IPS DF 6.9 (cell line): ENCODE measurements at places on chromosomes 13 and 19.
A peak's percentile ranks its signal among the peaks of the same experiment; 100 is the strongest.

DNA sequence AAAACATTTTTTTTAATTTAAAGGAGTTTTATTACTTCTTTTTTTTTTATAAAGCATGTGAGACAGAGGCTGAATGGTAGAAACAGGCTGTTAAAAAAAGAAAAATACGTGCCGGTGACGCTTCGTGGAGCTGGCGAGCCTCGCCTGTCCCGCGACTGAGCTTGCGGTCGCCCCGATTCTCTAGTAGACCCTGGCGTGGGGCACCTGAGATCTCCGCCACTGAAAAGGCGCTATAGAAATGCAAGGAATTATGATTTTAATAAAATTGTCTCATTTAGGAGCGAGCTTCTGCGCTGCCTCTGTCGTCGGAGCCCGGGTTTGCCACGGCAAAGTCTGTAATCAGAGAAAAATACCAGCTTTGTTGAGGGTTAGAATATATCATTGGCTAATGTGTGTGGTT is 18.4 kb downstream of the NFIX start:
- peaks cover 96% of the 10 kb centered on the region for H3K27me3 ChIP-seq
- H3K36me3 ChIP-seq, result no peaks in the 10 kb centered on the region; the same call in 1 of the 2 replicates

DNA sequence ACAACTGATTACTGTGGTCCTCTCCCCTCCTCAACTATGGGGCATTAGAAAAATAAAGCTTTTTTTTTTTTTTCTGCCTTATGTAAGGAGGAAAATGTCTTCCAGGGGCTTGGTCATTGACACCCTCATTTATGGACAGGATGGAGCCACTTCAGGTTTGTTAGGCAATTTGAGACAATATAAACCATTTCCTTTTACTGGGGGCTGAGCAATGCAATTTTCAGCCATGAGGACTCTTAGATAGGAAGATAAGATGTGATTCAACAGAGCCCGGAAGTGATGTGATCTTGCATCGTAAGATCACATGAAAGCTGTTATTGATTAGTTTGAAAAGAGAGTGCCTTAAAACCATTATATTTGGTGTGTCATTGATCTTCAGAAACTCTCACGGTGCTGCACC is 210.8 kb downstream of the OXGR1 start:
- no peaks in the 10 kb centered on the region for H3K4me1 ChIP-seq
- H3K27me3 ChIP-seq, result no peaks in the 10 kb centered on the region
- H3K27ac ChIP-seq, result no peak overlapping the region
- H3K36me3 ChIP-seq, result no peaks in the 10 kb centered on the region
- DNase-seq, result no peak

GRCh38 chr13:47798906-47799305 is 202.2 kb downstream of the SUCLA2 start:
- H3K27me3 ChIP-seq, result no peaks in the 10 kb centered on the region
- DNase-seq, result no peak
- no peak overlapping the region for H3K4me3 ChIP-seq
- H3K36me3 ChIP-seq, result no peaks in the 10 kb centered on the region

DNA sequence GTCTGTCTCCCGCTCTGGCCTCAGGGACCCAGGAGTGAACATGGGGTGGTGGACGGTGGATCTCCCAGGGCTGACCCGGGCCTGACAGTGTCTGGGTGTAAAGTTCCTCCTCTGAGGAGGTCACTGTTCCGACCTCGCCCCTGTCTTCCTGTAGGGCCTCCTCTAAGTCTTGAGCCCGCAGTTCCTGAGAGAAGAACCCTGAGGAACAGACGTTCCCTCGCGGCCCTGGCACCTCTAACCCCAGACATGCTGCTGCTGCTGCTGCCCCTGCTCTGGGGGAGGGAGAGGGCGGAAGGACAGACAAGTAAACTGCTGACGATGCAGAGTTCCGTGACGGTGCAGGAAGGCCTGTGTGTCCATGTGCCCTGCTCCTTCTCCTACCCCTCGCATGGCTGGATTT is at the start of gene SIGLEC9:
TSS of gene SIGLEC9 (plus strand) at position 178 of the 400 bp plus-strand sequence. CDS start at position 247, 69 bp downstream.
- no peak for DNase-seq
- no peak within 1 kb of the TSS for H3K27ac ChIP-seq
- no peaks in the 10 kb centered on the region for H3K27me3 ChIP-seq
- no peaks in the 10 kb centered on the region for H3K4me1 ChIP-seq
- H3K4me3 ChIP-seq, result no peak within 1 kb of the TSS
- no peaks in the 10 kb centered on the region for H3K36me3 ChIP-seq

- no peak overlapping the region for H3K27ac ChIP-seq
- no peak overlapping the region for H3K4me3 ChIP-seq
- H3K36me3 ChIP-seq, result no peaks in the 10 kb centered on the region
- no peak for DNase-seq
Observed at GRCh38 chr13:34623331-34623730, 318.7 kb upstream of the NBEA start.

- no peak overlapping the region for H3K27ac ChIP-seq
- no peaks in the 10 kb centered on the region; the same call in 1 of the 2 replicates for H3K4me1 ChIP-seq
- H3K27me3 ChIP-seq, result no peaks in the 10 kb centered on the region
- no peak overlapping the region for H3K4me3 ChIP-seq
- H3K36me3 ChIP-seq, result peaks cover 3% of the 10 kb centered on the region; the same call in 1 of the 2 replicates
Observed at GRCh38 chr13:28329395-28330158, 165.4 kb downstream of the FLT1 start.

DNA sequence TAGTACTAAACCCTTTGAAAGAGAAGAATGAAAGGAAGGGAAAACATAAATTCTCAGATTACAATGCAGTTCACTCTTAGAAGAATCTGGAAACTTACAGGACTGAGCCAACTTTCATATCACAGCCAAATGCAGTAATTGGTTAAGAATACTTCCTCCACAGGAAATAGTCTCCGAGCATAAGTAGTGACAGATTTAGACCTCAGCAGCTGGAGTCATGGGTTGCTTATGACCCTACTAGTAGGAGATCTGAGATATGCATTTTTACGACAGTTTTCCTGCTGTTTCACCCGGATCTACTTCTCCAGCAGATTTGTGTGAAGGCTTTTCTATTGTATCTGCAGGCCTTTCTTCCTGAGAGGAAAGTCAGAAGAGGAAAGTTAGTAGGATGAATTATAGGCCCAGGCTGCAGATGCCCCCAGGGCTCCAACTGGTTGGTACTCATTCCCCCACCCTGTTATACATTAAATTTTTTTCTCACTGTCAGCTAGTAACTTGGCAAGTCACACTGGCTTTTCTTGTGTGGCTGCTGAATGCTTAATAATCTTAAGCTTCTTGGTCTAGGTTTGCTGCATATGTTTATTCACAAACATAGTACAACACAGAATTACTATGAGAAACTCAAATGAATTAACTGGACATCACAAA is 1241.5 kb upstream of the MIR17HG start:
- no peaks in the 10 kb centered on the region; the same call in 1 of the 2 replicates for H3K36me3 ChIP-seq
- H3K4me1 ChIP-seq, result no peaks in the 10 kb centered on the region
- DNase-seq, result no peak
- H3K4me3 ChIP-seq, result no peak overlapping the region
- H3K27me3 ChIP-seq, result no peaks in the 10 kb centered on the region

GRCh38 chr13:99063952-99064351 is 86.1 kb upstream of the DOCK9 start:
- H3K36me3 ChIP-seq, result no peaks in the 10 kb centered on the region
- H3K4me3 ChIP-seq, result no peak overlapping the region
- H3K27ac ChIP-seq, result no peak overlapping the region
- H3K4me1 ChIP-seq, result no peaks in the 10 kb centered on the region

DNA sequence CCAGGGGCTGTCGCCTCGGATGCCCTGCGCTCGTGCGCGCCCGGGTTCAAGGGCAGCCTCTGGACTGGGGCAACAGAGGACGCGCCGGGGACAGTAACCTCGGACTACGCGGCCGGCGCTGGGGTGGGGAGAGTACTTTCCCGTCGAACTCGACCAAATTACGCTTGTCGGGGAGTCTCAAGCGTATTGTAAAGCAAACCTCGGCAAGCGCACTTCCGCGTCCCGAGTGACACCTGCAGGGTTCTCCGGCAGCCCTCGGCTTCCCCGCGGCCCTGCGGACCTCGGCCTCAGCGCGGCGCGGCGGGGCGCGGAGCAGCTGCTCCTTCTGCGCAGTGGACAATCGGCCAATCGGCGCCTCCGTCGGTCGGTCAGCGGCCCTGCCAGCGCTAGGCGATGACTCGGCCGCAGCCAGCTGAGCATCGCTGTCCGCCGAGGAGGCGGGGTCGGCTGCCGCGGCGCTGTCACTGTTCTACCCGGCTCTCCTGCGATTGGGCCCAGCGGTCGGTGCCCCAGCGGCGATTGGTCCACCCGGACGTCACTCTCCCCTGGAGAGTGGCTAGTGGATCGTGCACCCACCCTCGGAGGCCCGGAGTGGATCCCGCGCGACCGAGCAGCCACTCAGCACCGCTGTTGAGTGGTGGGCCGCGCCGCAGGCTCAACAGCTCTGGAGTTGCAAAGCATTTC is at the start of gene SLC46A3:
TSS of gene SLC46A3 (minus strand) at position 428 of the 684 bp plus-strand sequence. CDS start 972 bp downstream, outside the sequence.
- H3K27me3 ChIP-seq, result peaks cover 3% of the 10 kb centered on the region; the same call in 1 of the 2 replicates
- H3K36me3 ChIP-seq, result no peaks in the 10 kb centered on the region
- DNase-seq, result peak; percentile 97
- H3K27ac ChIP-seq, result no peak within 1 kb of the TSS

DNA sequence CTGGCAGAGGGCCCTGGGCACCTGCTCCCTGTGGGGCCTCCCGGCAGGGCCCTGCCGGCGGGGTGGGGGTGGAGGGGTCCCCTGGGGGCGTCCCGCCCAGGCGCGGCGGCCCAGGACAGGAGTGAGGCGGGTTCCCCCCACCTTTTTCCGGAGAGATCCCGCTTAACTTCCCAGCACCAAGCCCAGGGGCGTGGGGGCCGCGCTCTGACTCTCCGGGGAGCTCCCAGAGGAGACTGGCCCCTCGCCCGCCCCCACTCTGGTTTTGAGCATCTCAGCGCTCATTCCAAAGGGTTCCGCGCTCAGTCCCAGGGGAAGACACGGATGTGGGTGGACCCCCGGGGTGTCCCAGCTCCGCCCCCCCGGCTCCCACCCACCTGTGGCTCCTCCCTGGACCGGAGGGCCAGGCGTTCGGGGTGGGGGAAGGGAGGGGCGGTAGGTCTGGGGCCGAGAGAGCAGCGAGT is 476 bp downstream of the C2CD4C start:
- peak overlapping the region; percentile 73; the same call in 1 of the 2 replicates for H3K4me3 ChIP-seq
- 0 out of 2 replicates have a peak, but pooled peaks cover 3% of the 10 kb centered on the region for H3K4me1 ChIP-seq

- DNase-seq, result no peak
- no peak overlapping the region for H3K4me3 ChIP-seq
- no peaks in the 10 kb centered on the region for H3K36me3 ChIP-seq
- no peak overlapping the region for H3K27ac ChIP-seq
- no peaks in the 10 kb centered on the region for H3K4me1 ChIP-seq
Observed at GRCh38 chr13:109254274-109254673, 532.1 kb downstream of the IRS2 start.

DNA sequence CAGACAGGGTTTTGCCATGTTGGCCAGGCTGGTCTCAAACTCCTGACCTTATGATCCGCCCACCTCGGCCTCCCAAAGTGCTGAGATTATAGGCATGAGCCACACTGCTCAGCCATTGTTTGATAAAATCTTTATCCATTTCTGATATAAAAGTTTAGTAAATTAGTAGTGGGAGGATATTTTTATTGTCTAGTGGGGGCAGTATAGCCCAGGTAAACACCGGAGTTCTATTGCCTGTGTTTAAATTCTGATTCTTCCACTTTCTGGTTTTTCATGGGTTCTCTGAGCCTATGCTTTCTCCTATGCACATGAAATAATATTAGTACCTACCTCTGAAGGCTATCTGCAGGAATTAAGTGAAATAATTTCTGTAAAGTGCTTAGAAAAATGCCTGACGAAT is 20.1 kb upstream of the ARHGEF18 start:
- DNase-seq, result no peak
- H3K4me1 ChIP-seq, result no peaks in the 10 kb centered on the region
- no peak overlapping the region for H3K27ac ChIP-seq
- H3K27me3 ChIP-seq, result no peaks in the 10 kb centered on the region
- H3K36me3 ChIP-seq, result no peaks in the 10 kb centered on the region
- no peak overlapping the region for H3K4me3 ChIP-seq

DNA sequence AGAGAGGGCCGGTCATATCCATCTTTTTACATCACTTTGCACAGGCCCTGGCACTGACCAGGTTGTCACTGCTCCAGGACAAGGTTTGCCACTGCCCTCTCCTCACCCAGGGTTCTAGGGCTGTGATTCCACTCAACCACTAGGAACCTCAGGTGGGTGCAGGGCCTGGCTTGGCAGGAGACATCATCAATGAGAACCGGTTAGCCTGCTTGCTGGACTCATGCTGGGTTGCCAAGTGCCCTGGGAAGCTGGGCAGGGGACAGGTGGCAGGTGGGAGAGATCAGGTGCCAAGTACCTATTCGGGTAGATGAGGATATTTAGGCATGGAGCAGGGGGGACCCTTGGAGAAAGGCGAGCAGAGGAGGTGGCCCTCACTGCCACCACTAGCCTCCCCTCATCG is 4.2 kb upstream of the CERS4 start:
- H3K27ac ChIP-seq, result no peak overlapping the region
- H3K27me3 ChIP-seq, result no peaks in the 10 kb centered on the region
- H3K4me3 ChIP-seq, result no peak overlapping the region
- peaks cover 1% of the 10 kb centered on the region for H3K4me1 ChIP-seq
- H3K36me3 ChIP-seq, result no peaks in the 10 kb centered on the region

- no peaks in the 10 kb centered on the region for H3K27me3 ChIP-seq
- H3K27ac ChIP-seq, result no peak overlapping the region
- peaks cover 6% of the 10 kb centered on the region for H3K4me1 ChIP-seq
Observed at GRCh38 chr19:48961051-48961649, 4.0 kb upstream of the FTL start.

DNA sequence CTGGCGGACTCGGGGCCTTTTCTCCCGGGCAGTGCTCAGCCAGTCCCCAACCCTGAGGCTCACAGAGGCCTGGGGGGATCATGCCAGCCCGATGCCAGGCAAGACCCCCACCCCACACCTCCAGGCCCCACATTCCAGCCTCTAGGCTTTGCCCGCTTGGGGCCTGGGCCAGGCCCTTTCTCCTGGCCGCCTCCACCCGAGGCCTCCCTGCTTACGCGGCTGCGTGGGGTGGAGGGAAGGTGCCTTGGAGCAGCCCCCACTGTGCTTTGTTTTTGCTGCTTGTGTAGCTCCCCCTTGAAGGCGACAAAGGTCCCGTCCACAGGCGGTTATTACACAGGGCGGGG is 38.4 kb downstream of the SMIM24 start:
- H3K27me3 ChIP-seq, result no peaks in the 10 kb centered on the region
- H3K4me3 ChIP-seq, result no peak overlapping the region
- no peak overlapping the region for H3K27ac ChIP-seq

GRCh38 chr19:35715981-35716800 is 1.6 kb upstream of the KMT2B start:
- peak overlapping the region; percentile 74; the same call in 1 of the 2 replicates for H3K4me3 ChIP-seq
- no peak overlapping the region for H3K27ac ChIP-seq
- no peaks in the 10 kb centered on the region for H3K27me3 ChIP-seq
- peaks cover 8% of the 10 kb centered on the region; the same call in 1 of the 2 replicates for H3K36me3 ChIP-seq
